ENCODE measurements at places on chromosomes 7 and 10.
A peak's percentile ranks its signal among the peaks of the same experiment; 100 is the strongest.

DNA sequence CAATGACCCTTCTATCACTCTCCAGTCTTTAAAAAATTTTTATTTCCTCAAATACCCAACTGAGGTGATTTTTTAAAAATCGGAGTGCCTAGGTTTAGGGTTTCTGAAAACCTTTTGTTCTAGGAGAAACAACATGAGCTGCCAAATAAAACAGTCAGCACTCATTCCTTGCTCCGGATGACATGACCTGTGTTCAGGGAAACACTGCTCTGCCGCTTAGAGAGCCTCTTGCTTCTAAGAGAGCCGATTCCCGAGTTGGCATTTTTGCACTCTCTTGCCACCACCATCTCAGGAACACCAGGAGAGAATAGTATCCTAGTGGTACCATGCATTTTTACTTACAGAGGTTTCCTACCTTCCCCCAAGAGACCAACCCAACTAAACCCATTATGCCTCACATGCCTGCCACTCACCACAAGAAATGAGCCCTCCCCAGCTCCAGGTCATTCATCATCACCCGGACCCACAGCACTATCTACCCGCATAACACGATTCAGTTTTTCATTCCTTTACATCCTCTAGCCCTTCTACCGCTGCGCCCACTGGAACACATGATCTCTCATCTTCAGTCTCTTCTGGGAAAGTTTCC lies 365.4 kb downstream of the THSD7A start:
- DNase-seq: no peak

DNA sequence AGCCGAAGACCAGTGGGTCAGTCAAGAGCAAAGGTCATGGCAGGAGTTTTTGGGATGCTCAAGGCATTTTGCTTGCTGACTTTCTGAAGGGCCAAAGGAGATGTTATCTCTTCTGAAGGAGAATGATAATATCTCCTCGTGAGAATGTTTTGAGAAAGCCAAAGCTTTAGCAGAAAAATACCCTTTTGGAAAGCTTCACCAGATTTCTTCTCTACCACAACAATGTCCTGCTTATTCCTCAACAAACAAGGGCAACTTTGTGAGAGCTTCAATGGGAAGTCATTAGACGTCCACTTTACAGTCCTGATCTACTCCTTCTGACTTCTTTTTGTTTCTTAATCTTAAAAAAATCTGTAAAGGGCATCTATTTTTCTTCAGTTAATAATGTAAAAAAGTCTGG lies 132.8 kb upstream of the DNAJB12 start:
- no peak for DNase-seq

DNA sequence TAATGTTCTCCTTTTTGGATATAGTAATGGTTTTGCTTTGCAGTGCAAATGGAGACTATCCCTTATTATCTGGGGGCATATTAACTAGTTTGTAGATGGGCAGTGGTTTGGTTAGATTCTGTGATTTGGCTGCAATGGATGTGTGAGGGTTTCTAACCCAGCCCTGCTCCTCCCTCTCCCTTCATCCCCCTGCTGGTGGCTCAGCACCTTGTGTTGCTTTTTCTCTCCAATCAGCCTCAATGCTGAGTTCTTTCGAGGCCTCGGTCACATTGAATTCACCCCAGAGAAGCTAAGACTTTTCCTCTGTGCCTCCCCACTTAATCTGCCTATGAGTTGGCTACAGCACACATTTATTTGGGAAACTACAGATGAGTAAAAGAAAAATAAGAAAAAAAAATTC lies 120.0 kb downstream of the MALRD1 start:
- DNase-seq: no peak

DNA sequence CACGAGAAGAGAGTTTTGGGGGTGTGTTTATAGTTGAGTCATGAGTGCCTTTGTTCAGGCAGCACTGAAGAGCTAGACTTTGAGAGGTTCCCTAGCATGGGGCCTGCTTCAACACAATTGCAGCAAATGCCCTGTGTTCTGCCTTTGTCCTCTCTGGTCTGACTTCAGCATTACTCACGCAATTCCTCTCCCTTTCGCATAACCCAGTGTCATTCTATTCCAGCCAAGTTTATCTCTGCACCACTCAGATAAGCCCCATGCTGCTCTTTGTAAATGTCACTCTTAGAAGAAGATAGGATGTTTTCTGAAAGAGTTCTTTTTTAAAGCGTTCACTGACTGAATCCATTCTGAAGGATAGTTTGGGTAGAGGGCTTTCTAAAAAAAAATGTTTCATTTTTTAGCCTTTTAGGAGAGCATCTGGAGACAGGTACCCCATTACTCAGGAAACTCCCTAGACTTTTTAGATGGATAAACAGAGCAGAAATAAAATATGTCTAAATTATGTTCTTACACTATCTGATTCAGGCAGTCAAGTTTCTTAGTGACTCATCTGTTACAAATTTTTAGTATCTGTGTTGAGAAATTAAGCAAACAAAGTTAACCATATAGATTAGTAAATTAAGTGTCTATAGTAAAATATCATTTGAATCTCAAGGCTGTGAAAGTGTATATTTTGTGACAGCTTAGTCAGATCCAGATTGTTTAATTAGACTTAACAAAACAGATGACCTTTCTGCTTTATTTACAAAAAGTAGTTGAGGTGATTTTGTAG lies 318.5 kb downstream of the GPR158 start:
- DNase-seq: no peak

DNA sequence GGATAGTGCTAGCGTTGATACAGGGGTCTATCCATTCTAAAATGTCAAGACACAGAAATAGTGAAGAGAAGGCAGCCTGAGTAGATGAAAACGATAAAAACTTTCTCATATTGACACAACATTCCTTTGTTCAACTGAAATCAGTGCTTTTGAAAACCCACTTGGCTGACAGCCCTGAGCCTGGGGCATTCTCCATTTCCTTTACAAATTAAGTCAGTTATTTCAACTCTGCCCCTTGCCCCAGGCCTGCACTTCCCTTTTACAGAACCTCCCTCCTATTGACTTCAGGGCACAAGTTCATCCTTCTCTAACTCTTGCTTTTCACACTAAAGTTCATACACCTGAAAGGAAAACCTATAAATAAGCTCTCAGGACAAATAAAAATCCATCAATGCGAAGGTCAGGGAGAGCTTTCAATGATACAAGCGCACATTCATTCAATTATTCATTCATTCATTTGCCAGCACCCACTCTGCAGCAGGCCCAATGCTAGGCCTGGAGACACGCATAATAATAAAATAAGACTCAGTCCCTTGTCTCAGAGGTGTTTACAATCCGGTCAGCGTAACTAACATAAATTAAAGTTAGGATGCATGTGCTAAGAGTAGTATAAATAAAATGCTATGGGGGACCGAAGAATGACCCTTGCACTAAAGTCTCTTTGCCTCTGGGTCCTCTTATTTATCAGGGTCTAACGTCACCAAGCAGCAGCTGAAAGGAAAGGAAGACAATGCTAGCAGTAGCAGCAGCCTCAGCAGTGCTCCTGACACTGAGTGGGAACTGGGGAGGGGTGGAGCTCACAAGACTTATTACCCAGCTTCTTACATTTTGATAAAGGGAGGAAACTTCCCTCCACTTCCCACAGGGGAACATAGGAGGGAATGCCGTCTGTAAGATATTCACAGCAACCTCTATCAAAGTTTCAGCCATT lies 134.8 kb downstream of the PDE1C start:
- DNase-seq: no peak

- DNase-seq: peak; percentile 65
Observed at GRCh38 chr10:12588091-12588860, 238.9 kb downstream of the CAMK1D start.

DNA sequence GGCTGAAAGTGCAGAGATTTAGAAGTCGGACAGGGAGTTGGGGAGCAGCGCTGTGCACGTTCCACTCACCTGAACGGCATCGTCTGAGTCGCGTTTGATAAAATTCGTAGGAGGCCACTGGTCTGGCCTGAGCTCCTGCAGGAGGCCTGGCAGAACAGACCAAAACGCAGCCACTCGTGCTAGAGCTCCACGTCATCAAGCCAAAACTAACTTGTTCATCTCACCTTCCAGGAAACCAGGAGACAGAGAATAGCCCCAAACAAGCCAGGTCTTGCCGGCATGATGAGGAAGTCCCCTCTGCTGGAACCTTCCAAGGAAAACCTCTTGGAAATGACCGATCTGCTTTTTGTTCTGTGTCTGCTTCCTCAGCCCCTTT lies 43.4 kb upstream of the DNAJB6 start:
- DNase-seq: no peak

GRCh38 chr7:27519793-27520469 lies 142.8 kb downstream of the HIBADH start:
- DNase-seq: no peak

- DNase-seq: no peak
Observed at GRCh38 chr10:124240839-124241291, 147.5 kb upstream of the CHST15 start.

DNA sequence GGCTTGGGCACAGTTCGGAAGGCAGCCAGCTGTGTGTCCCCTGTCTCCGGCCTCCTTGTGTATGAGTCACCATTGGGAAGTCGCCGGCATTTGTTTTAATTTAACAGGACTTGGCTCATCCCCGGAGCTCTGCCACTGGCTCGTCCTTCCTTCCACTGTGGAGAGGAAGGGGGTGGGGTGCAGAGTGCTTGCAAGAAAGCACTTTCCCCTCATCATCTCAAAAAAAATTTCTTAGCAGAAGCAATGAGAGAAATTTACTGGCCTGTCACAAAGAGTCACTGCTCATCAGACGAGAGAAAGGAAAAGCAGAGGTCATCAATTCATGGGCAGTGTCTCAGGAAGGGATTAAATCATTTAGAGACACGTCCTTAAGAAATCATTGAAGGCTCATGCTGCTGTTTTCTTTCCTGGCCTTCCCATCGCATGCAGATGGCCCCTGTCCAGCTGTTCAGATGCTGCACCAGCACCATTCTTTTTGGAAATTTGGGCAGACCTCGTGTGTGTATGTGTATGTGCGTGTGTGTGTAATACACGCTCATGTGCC lies 93.3 kb downstream of the BMS1 start:
- DNase-seq: no peak

DNA sequence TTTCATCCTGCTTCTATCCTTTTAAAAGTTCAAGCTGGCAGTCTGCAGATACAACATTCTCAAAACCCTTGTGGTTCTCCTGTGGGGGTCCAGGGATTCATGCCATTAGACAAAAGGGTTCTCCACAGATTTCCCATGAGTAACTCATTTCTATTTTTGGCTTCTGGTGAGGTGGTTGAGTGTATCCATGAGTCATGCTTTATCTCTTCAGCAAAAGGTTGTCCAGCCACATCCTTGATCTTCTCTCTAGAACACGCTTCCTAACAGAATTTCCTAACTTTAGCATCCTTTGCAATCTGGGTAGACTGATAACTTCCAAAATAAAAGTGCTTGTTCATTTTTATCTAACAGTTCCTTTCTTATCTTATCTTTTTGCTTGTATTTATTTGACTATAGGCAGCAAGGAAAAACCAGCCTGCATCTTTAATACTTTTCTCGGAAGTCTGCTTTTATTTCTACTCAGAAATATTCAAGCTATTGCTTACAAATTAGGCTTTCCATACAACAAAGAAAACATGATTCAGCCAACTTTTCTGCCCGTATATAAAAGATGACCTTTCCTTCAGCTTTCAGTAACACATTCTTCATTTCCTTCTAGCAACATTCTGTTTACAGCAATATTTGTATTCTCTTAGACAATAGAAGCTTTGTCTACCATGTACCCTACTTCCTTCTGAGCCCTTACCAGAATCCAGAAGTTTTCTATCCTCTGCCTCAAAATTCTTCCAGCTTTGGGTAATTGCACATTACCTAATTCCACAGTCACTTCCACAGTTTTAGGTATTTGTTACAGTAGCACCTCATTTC lies 79.3 kb upstream of the IL6 start:
- DNase-seq: no peak

DNA sequence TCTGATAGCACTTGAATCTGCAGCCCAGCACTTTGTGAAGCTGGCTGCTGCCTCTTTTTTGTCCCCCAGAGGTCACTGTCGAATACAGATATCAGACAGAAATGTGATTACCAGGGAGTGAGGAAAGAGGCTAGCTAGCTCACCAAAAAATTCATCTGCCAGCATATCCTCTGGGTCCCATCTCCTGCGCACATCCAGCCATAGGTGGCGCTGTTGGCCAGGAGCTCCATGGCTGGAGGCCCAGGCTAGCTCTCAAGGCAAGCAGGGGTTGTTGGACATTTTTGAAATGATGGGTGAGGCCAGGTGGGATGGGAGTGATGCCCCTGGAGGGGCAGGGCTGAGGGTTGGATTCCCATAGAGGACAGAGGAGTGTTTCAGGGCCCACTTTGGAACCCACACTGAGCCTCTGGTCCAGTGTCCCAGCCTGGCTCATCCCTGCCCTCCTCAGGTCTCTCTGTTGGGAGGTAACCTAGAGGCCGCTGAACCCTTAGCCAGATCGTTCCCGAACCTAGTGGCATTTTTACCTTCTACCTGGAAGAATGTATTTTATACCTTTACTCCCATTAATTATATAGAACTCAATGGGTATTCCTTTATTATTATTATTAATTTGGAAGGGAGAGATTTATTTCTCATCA lies 14.8 kb downstream of the DPCD start:
- peak; percentile 36 for DNase-seq

GRCh38 chr7:130065500-130066152 lies 4.7 kb upstream of the KLHDC10 start:
- no peak for DNase-seq

GRCh38 chr10:74991435-74991834 lies 120.0 kb upstream of the SAMD8 start:
- DNase-seq: no peak

- DNase-seq: no peak
Observed at GRCh38 chr7:48091506-48092433, 2.7 kb downstream of the UPP1 start.

DNA sequence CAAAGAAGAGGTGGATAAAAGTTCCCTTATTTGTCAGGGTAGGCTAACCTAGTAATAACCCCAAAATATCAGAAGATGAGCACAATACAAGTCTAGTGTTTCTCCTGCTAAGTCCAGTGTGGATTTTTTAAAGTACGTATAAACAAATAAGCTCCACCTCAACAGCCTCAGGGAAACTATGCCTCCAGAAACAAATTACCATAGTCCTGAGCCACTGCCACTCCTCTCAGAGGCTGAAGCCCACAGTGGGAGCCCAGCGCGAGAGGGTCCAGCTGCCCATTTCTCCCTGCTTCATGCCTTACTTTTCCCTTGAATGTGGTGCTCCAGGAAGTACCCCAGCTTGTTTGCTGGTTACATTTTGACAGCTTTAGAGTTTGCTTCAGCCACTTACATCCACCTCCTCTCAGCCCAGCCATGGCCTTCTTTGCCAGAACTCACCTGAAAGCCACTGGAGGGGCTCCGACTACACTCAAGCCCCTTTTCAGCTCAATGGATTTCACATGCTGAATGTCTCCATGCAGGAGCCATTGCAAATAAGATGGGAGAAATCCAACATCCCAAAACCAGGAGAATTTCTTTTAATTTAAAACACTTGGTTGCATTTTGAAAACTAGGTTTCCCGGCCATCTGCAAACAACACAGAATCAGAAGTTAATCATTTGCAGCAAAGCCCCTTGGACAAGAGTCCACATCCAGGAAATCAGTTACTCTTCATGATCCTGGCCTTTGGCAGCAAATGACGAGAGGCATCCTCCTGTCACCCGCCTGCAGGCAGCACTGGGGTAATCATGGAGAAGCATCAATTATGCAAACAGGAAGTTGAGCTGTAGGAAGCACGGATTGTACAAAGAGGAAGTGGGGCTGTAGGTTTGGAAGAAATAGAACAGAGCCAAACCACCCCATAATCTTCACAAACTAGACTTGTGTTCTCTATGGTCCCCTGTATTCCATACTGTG lies 138.1 kb downstream of the HERPUD2 start:
- no peak for DNase-seq

- no peak for DNase-seq
Observed at GRCh38 chr7:22447008-22447407, 53.0 kb downstream of the STEAP1B start.
